EL (cell line): ENCODE measurements at places on chromosomes 1 and 21.

GRCh38 chr1:78143673-78144072, 97.9 kb downstream of the GIPC2 start:
- no peak for DNase-seq

DNA sequence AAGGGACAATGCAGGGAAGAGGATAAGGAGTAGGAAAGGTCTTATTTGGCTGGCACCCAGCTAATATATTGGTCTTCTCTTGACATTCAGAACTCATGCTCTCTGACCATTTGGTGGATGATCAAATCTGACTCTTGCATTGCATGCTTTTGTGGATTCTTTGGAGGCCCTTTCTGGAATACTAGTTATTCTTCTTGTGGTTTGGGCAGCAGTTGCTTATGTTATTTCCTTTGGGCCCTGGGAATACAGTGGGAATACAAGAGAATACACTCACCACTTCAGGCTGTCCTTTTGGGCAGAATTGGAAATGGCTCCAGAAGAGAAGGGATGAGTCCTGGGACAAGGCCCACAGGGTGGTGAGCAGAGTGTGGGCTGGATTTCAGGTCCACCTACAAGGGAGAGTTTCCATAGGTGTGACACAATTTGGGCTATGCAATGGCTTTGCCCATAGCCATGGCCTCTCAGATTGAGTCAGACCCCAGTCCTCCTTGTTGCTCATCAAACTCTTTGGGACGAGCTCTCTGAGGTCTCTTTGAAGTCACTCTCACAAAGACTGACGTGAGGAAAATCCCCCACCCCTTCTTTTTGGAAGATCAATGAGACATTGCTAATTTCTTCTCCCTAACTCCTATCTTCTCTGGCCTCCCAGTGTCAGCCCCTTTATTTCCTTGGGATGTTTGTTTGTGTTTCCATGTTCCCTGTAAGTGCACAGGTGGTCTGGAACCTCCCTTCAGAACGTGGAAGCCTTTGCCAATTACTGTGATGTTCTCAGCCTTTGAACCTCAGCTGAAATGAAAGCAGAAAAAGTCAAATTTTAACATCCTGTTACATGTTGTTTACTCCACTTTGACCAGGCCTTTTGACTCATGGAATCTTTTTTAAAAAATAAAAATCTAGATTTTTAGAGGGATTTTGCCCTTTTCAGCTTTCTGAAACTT, 19.4 kb downstream of the HSD11B1 start:
- DNase-seq: no peak

DNA sequence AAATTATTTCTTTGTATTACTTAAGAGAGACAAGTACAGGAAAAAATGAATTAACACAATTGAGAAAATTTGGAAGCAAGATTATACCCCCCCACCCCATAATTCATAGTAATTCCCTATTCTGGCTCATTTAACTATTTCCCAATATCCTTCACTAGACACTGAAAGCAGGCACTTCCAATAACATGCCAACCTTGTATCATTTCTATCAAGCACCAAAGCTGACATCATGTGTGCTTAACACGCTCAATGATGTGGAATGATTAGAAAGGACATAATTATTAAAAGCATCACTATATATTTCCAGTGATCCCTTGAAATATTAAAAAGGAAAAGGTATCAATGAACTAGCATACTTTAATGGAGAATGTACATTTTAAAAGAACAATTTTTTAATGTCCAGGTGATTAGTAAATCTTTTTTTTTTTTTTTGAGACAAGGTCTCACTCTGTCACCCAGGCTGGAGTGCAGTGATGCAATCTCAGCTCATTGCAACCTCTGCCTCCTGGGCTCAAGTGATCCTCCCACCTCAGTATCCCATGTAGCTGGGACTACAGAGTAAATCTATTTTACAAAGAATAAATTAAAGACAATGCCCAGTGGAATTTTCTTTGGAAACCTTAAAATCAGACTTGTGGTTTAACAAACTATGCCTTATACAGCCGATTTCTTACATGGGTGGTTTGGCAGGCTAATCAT, 443.9 kb downstream of the DSCAM start:
- no peak for DNase-seq

GRCh38 chr1:226405411-226405988, 2.4 kb downstream of the PARP1 start:
- DNase-seq: no peak

- no peak for DNase-seq
These were observed 61.1 kb upstream of the RAB4A start for GRCh38 chr1:229209816-229210215.

- peak; percentile 62 for DNase-seq
These were observed 498.1 kb downstream of the LMO4 start for GRCh38 chr1:87826681-87827251.

GRCh38 chr1:27669876-27670275, 2.1 kb downstream of the IFI6 start:
- DNase-seq: no peak

DNA sequence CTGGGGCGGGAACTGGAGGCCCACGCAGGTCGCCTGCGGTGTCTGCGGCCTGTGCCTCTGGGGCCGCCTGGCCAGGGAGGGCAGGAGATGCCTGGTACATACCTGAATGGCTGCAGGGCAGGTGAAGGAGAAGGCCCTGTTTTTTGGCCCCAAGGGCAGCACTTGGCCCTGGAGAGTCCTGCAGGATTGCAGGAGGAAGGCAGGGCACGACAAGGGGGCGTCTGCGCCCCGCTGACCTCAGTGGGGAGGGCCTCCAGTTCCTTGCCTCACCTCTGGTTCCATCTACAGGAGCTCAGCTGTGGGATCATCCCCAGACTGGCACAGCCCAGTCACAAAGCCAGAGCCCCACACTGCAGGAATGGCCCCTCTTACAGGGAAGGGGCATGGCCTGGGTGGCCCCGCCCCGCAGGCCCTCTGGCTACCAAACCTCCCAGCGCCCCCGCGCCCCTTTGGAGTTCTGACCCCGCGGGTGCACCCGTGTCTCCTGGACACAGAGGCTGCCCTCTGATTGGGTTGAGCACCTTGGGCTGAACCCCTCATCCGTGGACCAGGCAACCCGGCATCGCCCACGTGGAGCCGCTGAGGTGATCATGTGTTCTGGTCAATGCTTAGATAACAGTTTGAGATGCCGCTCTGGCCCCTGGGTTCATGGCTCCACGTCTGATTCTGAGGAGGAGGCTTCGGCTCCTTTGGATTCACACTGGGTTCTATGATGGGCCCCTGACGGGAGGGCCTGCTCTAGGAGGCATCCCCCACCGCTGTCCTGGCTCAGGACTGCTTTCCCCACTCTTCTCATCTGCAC, 1.3 kb upstream of the PEX10 start:
- no peak for DNase-seq

- DNase-seq: no peak
These were observed 58.0 kb upstream of the GFI1 start for GRCh38 chr1:92544756-92545165.

- DNase-seq: no peak
These were observed 7.9 kb upstream of the EDN2 start for GRCh38 chr1:41492341-41492848.

GRCh38 chr1:187629075-187629474, 800.3 kb downstream of the PLA2G4A start:
- DNase-seq: no peak

DNA sequence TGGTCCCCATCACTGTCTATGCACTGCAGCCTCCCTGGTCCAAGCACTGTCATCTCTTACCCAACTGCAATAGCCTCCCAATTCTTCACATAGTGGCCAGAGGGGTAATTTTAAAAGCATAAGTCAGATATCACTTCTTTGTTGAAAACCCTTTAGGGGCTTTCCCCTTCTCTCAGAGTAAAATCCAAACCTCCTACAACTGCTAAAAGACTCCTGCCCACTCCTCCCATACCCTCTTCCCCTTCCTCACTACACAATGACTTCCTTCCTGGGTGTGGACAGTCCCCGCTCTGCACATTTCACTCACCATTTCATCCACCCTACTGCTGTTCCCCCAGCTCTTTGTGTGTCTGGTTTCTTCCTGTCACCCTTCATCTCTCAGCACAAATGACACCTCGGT, 8.3 kb downstream of the MCOLN2 start:
- DNase-seq: no peak

GRCh38 chr1:53835491-53835890, 2.6 kb downstream of the NDC1 start:
- peak; percentile 74 for DNase-seq

- DNase-seq: peak; percentile 59
These were observed 574 bp downstream of the ITPKB start for GRCh38 chr1:226738421-226738994.

GRCh38 chr21:35291034-35291433, 241.9 kb upstream of the RUNX1 start:
- DNase-seq: no peak

GRCh38 chr1:14328685-14329084, 269.8 kb upstream of the KAZN start:
- no peak for DNase-seq

DNA sequence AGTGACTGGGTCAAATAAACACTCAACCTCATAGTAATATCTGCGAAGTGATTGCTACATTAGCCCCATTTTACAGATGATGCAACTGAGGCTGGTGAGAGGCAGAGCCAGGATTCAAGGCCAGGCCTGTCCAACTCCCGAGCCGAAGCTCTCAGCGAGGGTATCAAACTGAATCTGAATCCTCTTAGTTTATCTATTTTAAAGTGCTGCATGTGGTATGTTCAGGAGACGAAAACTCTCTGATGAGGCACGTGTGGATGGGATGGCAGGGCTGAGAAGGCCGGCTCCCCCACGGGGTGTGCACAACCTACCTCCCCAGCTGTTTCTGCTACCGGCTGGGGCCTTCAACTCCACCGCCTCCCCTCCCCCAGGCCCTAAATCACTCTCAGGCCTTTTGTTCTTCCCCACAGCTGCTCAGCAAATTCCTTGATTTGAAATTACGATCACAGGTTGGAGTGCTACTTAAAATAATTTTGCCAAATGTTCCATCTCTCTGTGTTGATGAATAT, 171.8 kb downstream of the TOMM20 start:
- no peak for DNase-seq

GRCh38 chr1:190429141-190429540, 48.5 kb downstream of the BRINP3 start:
- no peak for DNase-seq

- DNase-seq: peak; percentile 20
These were observed 36.5 kb downstream of the YY1AP1 start for GRCh38 chr1:155651861-155652661.

DNA sequence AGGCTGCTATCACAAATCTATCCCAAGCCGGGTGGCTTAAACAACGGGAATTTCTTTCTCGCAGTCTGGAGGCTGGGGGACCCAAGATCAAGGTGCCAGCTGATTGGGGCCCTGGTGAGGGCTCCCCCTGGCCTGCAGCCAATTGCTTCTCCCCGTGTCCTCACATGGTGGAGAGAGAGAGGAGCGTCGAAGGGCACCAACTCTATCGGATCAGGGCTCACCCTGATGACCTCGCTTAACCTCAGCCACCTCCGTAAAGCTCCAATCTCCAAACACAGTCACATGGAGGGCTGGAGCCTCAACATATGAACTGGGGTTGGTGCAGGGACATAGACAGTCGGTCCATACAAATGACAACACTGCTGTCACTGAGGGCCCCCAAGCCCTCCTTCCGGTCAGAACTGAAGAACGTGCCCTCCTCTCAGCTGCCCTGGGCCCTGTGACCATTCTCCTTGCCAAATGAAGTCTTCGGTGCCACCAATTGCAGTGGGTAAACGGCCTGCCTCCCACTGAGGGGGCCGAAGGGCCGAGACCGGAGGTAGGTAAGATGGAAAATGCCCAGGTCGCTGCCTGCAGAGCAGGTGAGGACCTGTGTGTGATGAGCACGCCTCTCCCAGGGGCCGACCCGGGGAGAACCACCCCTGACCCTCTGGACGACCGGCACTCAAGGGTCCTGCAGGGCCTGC, 211.0 kb downstream of the TOMM20 start:
- no peak for DNase-seq
